ENCODE measurements at places on chromosomes 3 and 15.

DNA sequence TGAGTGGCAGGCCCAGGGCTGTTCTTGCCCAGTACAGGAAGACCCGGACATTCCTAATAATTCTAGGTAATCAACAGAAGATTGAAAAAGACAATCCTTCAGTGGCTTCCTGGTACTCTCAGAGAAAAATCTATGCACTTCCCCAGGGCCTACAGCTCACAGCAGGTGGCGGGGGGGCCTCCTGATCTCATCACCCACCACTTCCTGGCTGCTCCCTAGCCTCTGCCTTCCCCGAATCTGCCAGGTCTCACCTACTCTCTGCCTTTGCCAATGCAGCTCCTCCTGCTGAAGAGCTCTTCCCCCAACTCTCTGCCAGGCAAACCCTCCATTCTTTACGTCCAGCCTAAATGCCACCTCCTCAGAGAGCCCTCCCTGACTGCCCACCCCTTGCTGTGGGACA lies 37.5 kb downstream of the EHD4 start:
- no peak for DNase-seq

GRCh38 chr15:90868261-90868689 lies at the start of gene FURIN:
FURIN (plus strand) TSS chr15:90868588; CDS start chr15:90875741, 7,153 bp downstream.
- DNase-seq: no peak

- no peak for DNase-seq
Observed at GRCh38 chr3:195768831-195769303, 42.9 kb downstream of the MUC4 start.

GRCh38 chr3:16884084-16884747 lies 539 bp upstream of the PLCL2 start:
- DNase-seq: no peak

DNA sequence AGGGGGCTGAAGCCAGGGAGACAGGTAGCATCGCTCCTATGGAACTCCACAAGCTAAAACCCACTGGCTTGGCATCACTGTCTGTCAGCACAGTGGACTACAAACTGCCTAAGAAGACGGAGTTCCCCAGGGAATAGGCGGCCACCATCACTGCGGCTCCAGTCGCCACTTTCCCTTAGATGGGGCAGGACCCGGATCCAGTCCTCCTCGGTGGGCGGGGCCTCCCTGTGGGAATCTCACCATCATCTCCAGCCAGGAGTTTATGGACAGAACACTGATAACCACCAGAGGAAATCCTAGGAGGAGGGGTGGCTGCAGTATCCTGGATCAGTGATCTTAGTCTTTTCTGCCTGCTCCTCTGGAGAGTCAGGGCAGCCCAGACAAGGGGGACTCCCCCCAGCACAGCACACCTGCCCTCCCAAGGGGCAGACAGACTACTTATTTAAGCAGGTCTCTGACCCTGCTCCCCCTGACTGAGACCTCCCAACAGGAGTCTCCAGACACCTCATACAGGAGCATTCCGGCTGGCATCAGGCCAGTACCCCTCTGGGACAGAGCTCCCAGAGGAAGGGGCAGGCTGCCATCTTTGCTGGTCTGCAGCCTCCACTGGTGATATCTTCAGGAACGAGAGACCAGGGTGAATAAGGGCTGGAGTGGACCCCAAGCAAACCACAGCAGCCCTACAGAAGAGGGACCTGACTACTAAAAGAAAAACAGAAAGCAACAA lies 435.6 kb upstream of the RASGRP1 start:
- no peak for DNase-seq

GRCh38 chr15:56367156-56367555 lies 1.9 kb downstream of the TEX9 start:
- DNase-seq: no peak

GRCh38 chr3:149751551-149751950 lies 738 bp downstream of the COMMD2 start:
- no peak for DNase-seq

DNA sequence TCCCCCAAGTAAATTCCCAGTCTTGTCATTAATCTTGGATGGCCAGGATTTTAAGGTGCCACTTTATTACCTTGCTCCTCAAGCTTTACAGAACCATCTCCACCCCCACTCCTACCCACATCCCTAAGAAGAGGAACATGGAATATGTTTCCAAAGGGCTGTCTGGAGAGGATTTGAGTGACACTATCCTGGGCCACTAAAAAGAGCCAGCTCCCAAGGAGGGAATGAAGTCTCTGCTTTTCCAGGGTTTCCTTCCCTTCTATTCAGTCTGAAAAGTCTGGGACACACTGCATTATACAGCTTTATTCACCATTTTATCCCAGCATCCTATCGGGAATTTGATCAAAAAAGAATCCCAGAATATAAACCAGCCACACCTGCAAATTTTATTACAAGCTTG lies 35.6 kb upstream of the MECOM start:
- DNase-seq: no peak

DNA sequence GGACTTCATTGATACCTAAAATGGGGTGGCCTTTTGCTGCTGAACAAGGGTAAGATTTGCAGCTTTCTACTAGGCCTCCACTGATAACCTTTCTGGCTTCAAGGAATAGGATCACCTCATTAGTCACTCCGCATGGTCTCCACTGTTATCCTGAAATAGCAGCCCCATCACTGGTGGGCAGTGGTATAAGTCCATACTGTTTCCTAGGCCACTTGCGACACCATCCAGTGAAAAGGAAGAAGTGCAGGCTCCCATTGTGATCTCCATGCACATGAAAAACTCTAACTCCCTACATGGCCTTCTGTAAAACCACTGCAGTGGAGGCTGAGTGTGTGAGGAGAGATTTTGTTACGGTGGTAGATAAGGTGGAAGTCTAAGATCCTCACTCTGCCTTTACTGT lies 1455.9 kb downstream of the SI start:
- DNase-seq: no peak

DNA sequence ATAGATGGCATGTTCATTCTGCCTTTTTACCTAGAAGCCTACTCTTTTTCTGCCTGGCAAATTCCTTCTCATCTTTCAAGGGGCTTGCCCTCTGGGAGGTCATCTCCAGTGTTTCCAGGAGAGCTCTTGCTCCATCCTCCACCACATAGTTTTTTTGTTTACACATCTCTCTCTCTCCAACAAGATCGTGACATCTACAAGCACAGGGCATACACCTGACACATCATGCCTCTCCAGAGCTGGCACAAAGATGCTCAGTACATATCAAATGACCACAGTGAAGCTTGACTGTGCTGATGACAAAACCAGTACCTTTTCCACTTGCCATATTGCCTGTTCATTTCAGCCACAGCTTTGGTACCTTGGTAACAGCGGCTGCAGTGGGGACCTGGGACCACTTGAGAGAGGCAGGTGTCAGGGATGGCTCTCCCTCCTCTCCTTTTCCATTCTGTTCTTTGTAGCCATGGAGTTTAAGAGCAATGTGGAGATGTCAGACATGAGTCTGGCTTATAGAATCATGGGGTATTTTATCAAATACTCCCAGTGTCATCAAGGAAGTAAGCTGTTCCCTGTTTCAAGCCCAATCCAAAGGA lies 15.4 kb downstream of the ALPK3 start:
- DNase-seq: no peak

- DNase-seq: no peak
Observed at GRCh38 chr3:46946416-46946815, 30.1 kb downstream of the CCDC12 start.

DNA sequence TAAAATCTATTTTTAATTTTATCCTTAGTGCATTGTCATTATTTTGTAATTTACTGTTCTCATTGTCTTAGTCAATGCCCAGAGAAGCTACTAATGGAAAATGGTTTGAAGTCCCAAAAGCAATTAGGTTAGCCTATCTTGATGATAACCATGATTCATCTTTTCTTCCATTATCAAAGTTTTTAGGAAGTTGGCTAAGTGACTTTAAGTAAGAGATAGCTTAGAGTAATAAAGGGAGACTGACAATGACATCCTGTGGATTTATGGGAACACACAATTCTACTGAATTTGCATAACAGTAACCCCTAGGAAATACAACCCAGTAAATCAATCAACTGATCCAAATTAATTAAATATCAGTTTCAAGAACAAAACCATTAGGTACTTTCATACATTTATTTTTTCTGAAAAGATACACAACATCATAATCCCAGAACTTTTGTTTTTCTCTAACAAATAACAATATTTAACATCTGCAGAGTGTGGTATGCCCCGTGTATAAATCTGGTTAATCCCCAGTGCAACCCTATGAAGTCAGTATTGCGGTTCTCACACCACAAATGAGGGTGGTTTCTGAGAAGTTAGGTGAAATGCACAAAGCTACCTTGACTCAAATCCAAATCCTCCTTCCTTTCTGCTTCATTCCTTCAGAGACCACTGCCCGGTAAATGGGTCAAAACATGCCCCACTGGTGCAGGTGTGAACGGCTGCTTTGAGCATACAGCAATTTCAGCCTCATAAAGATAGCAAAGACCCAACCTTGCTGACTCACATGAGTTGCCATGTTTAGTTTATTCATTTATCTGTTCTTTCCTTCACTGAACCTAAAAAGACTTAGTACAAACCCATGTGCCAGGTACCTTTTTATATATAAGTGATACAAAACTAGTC lies 202.1 kb downstream of the TBL1XR1 start:
- DNase-seq: no peak

GRCh38 chr15:60949039-60949977 lies 279.8 kb downstream of the RORA start:
- no peak for DNase-seq

DNA sequence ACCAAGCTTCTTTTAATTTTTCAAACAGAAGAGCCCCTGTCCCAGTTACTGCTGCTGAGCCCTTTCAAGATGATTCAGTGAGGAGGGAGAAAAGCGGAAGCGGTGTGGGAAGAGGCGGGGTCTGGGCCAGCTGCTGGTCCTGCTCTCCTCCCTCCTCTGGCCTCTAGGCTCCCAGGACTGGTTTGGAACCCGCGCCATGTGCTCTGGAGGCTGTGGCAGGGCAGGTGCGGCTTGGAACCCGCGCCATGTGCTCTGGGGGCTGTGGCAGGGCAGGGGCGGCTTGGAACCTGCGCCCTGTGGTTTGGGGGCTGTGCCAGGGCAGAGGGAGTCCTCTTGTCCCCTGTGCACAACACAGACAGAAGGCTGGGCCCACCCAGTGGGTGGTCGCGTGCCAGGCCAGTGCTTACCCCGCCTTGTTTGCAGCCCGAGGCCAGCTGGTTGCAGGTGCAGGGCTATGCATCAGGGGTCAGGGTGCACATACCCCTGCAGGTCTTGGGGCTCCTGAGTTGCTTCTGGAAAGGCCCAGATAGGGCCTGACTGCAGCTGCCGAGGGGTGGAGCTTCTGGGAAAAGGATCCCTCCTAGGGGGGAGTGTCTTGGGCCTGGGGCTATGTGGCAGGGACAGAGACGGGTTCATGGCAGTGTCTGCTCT lies 12.2 kb downstream of the ALG1L2 start:
- DNase-seq: no peak

DNA sequence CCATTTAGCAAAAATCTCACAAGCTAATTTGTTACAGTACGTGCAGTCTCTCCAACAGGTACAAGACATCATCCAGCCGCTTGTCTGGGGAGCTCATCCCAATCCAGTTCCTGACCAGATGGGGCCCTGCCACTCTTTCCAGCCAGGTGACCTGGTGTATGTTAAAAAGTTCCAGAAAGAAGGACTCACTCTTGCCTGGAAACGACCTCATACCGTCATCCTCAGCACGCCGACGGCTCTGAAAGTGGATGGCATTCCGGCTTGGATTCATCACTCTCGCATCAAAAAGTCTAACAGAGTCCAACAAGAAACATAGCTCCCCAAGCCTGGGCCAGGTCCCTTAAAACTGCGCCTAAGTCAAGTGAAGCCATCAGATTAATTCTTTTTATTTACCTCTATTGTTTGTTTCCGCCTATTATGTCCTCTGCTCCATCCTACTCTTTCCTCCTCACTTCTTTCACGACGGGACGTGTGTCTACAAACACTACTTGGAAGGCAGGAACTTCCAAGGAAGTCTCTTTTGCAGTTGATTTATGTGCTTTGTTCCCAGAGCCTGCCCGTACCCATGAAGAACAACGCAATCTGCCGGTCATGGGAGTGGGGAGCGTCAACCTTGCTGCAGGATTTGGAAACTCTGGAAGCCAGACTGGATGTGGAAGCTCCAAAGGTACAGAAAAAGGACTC lies 37.5 kb downstream of the ZBTB11 start:
- DNase-seq: no peak

DNA sequence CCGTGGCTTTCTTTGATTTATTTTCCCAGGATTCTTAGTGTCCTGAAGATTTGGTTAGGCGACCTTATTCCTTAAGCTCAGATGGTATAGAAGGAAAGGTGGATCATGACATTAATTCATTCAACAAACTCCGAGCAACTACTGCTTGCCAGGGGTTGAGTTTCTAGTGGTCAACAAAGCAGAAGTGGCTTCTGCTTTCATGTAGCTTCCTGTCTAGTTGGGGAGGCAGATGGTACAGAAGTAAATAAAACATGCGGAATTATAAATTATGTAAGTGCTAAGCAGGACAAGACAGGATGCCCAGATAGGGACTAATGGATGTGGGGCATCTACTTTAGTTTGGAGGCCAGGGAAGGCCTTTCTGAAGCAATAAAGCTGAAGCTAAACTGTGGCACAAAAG lies 15.6 kb downstream of the EEFSEC start:
- DNase-seq: no peak

Data from BJ (cell line).